ENCODE measurements at places on chromosomes 7 and 10.

DNA sequence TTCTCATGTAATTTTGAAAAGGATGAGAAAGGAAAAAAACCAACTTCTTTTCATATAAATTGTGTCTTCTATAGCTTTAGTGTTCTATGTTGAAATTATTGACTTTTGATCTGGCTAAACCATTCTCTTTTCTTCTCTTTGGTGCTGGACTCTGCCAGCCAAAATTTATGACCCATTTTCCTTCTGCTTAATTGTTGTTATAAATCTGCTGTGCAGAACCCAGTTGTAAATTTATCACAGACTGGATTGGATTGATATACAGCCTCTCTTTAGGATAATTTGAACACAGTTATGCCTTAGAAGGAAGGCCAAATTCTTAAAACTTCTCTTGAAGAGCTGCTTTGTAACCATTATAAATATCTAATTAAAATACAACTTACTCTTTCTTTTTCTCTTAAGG is 93.8 kb downstream of the PARP12 start:
- no peak for DNase-seq

DNA sequence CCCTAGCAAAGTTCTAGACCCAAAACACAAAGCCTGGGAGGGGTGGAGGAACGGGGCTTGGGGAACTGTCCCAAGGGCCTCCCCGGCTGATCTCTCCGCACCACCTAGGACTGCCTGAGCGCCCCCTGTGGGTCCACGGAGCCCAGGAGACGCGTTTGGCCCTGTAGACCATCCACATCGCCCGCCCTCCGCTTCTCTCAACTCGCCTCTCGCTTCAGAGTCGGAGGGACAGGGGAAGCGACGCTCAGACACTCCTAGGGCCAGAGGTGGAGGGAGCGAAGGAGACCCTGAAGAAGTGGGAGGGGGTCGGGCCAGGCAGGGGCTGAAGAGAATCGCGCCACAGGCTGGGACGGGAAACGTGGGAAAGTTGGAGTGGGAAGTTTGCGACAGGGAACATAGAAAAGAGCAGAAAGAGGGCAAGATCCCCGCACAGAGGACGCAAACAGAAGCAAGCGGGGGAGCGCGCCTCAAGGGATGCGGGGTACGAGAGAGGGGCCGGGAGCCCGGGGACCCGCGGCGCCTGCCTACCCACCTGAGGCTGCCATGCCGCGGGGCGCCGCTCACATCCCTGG is 378 bp downstream of the PIK3AP1 start:
- no peak for DNase-seq

DNA sequence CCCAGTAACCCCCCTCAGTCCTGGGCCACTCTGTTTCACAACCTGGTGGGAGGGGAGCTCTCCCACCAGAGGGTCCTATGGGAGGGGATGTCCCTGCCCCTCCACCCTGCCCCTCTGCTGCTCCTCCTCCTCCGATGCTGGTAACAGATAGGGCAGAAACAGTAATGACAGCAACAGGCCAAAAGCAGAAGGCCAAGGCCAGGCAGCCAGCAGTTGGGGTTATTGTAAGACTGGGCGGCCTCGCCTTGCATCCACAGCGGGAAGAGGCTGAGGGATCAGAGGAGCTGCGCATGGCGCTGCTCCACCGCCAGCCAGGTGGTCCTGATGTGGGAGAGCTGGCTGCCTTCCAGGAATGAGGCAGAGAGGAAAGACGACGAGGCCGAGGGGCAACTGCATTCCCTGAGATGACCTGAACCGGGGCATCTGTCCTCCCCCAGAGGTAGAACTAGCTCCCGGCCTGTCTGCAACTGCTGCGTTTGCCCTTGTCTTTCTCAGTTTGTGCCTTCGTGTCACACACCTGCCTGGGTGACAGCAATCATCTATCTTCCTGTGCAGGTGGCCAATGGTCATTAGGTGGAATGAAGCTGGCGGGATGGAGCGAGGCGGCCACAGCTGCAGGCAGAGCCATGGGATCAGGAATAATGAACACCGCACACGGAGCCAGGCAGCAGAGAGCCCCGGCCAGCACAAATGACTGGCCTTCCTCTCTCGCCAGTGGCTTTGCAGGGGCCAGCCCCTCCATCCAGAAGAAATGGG is 54.0 kb upstream of the CACUL1 start:
- no peak for DNase-seq

GRCh38 chr10:73946253-73947145 is 35.6 kb downstream of the PLAU start:
- no peak for DNase-seq

Measured in mesenchymal stem cell (in vitro differentiated cells and primary cell).